ENCODE measurements at places on chromosomes 6 and 20.

- DNase-seq = no peak
Measured at GRCh38 chr6:145761584-145761983, 26.3 kb upstream of the EPM2A start.

DNA sequence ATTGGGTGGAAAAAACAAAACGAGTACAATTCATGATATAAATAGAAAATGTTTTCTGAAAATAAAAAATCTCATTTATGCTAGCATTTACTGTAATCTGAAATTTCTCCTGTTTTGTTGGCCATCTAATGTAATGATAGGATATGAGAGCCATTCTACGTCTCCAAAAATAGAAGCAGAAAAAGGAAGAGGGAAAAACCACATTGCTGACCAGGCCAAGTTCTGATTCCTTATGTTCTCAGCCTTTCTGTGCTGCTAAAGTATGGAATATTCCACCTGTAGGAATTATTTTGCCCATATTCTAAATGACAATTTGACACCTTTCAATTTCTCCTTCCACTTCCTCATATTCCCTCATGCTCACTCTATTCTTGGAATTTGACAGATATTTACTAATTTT lies 110.2 kb downstream of the TBXT start:
- no peak for DNase-seq

DNA sequence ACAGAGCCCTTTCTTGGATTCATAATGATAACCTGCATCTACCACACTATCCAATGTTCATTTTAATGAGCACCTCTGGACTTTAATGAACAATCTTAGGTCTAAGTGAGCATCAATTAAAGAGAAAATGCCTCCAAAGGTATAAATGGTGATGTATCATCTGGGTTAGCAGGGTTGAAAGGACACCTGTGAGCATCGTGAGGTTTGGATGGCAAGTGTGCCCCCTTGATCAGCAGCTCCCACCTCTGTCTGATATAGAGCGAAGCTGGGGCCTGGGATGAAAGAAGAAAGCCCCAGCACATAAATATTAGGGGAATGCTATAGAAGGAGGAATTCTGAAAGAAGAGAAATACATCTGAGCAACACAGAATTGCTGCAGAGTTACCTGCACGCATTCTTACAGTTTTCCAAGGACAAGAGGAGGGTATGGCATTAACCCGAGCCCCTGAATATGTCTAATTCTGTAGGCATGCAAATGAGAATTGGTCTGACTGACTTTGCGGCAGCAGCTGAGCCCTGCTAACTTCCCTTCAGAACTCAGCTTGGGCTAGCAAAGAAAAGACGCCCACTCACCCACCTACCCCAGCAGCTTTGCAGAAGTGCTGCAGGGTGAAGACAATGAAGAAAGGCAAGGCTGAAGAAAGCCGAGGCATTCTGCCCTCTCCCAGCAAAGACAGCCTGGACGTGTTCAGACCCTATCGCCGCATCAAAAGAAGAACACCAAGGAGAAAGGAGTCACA lies 136.2 kb downstream of the GMPR start:
- DNase-seq = no peak

- DNase-seq = no peak
Measured at GRCh38 chr6:158078320-158078719, 89.7 kb downstream of the SERAC1 start.

DNA sequence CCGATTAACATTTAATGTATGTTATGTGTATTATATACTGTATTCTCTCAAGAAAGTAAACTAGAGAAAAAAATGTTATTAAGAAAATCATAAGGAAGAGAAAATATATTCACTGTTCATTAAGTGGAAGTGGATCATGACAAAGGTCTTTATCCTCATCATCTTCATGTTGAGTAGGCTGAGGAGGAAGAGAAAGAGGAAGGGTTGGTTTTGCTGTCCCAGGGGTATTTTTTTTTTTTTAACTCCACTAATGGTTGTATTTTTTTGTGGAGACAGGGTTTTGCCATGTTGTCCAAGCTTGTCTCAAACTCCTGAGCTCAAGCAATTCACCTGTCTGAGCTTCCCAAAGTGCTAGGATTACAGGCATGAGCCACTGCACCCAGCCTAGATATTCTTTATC lies 11.0 kb downstream of the ECT2L start:
- DNase-seq = no peak

- DNase-seq = no peak
Measured at GRCh38 chr6:170198298-170198697, 92.6 kb downstream of the DLL1 start.

DNA sequence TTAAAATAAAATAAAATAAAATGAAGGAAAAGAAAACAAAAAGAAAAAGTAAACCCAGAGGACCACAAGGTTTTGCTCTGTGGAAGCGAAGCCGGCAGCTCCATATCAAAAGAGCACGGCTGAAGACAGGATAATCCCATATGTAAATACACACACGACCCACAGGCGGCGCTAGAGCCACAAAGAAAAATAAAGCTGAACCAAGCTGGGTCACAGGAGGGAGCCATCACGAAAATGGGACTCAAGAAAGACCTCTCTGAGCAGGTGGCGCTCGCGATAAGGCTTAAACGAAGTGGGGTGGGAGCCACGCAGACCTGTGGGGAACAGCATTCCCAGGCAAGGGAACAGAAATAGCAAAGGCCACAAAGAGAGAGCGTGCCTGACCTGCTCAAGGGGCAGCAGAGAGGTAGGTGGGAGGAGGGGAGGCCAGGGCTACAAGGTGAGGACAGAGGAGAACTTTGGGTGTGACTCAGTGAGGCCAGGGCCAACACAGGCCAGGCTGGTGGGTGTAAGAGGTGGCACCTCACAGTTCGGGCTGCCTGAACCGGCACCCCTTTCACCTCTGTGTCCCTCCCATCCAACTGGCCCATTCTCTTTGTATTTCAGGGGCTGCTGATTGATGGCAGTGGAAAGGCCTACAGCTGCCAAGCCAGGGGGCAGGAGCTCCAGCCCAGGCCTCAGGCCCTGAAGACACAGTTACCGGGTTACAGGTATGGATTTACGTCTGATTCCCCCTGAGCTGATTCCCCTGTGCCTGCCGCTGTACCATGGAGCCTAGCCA lies 26.0 kb downstream of the PTGIS start:
- peak; percentile 17 for DNase-seq

DNA sequence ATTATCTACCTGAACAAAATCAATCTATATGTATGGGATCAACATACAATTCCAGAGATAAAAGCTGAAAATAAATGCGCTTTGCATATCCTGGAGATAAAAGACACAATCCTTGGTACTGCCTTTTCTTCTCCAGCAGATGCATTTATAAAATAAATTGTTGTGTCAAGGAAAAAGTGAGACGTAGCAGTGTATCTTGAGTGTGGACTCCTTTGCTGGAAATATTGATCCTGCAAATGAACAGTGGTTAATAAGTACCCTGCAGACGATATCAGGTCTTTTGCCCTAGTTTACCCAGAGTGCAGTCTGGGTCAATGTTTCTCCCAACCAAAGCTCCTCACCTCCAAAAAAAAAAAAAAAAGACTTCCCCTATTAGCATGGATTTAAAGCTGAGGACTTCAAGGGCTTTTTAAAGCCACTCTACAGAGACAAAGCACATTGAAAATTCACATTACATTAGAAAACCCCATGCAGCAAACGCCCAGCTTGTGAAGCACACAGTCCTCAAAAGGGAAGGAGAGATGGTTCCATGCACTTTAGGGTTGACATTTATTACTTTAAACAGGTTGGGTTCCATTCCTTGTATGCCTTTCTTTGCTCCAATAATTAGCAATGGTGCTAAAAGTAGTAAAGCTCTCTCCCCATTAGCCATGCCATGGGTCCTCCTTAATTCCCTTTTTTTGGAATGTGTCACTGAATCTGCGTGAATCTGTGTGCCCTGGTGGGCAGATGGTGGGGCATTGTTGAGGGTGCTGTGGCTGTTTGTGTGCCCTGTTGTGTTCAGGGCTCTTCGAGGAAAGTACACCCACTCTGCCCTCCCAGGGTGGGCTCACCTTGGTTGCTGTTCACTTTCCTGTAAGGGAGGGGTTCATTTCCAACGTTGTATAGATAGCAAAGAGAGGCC lies 21.1 kb downstream of the FOXA2 start:
- no peak for DNase-seq

GRCh38 chr6:128822271-128822670 lies 60.7 kb upstream of the LAMA2 start:
- no peak for DNase-seq

DNA sequence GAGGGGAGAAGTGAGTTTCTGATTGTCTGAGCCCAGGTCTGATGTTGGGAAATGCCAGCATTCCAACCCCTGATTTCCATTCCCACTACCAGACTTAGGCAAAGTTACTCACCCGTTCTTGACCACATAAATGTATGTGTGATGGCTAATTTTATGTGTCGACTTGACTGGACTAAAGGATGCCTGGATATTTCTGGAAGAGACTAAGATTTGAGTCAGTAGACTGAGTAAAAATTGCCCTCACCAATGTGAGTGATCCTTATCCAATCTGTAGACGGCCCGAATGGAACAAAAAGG lies 95.8 kb upstream of the TAB2 start:
- no peak for DNase-seq

DNA sequence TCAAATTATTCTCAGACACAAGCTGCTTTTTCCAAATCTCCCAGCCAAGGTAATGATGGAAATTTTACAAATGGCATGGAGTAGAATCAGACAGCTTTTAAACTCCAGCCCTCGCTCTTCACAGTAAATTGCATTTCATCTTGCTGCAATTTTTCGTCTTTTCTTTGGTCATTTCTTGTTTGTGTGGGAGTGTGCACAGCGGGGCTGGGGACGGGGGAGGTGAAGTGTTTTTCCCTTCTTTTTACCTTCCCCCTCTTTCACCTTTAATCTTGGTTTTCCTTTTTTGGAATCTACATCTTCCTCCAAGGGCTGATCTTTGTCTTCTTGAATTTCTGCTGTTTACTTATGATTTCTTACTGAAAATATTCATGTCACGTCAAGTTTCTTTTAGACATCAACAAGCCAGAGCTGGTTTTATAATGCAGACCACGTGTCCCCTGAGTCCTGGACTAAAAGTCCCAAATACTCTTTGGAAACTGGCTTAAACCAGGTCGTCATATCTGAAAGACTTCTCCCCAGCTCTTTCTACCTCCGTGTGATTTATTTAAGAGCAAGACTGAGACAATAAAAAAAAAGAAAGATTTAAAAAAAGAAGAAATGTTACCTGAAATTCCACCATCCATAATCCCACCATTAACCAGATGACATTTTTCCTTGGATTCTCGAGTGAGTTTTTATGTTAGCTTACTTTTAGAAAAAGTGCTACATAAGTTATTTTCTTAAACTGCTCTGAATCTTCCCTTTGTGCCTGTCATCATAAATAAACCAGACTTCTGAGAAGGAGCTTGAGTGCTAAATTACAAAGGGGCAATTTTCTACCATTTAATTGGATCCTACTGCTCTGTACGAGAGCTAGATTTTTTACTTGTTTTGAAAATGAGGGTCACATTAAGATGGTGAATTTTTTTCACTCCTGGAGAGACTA lies 52.0 kb downstream of the MAP3K5 start:
- DNase-seq = no peak

GRCh38 chr6:154579485-154579884 lies 69.0 kb upstream of the CNKSR3 start:
- no peak for DNase-seq

DNA sequence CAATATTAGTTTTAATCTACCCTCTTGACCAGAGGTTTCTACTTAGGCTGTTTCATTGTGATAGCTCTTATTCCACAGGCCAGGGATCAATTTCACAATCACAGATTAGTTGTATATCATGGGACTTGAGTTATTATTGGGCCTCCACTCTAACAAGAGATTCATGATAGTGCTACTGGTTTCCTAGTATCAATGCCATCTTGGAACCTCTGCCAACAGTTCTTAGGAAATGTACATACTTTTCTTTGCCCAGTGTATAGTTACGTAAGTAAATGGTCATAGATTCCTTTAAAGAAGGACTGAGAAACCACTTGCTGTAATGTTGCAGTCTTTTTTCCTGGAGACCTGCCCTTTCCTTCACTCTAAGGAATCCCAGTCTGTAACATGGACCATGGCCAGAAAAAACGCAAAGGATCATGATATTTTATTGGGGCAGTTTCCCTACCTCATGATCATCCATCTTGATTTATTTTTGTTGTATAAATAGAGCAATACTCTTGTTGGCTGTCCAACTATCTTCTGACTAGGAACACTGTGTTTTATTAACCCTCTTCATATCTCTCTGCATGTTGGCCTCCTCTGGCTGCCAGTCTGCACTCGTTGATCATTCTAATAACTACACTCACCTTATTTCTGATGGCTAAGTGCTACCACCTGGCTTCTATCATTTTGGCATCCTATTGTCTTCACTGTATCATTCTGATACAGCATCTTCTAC lies 38.0 kb upstream of the VGLL2 start:
- no peak for DNase-seq

- no peak for DNase-seq
Measured at GRCh38 chr20:16515046-16515445, 58.2 kb downstream of the KIF16B start.

DNA sequence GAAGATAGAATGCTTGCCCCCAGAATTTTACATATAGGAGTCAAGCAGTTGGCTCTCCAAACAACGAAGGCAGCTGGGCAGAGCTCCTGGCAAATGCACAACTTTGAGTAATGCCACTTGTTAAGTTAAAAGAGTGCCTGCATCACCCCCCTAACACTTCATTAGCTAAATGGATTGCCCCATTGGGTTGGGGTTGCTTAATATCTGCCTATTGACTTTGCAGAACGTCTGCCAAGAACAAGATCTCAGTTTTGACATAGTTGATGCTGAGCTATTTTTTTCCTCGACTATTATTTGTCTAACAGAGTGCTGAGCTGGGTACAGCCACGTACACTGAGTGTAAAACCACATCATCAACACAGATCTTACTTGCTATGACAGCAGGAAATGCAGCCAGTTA lies 12.1 kb downstream of the ANKRD60 start:
- DNase-seq = no peak

DNA sequence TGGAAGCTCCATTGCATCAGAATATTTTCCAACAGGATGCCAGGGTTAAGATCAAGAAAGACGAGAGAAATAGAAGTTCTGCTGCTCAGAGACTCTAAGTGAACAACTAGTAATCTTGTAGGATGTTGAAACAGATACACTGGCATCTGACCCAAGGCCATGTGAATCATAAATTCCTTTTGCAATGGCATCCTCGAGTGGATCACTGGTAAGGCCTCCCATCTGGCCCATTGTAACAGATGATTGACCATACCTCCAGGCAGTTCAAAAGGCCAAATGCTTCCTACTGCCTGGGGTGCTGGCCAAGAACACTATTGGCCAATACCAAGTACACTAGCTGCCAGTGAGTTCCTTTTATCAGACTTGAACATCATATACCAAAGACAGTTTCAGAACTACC lies 9.9 kb upstream of the SLC17A3 start:
- no peak for DNase-seq

GRCh38 chr6:7215798-7216231 lies 97.2 kb downstream of the SSR1 start:
- no peak for DNase-seq

- DNase-seq = no peak
Measured at GRCh38 chr6:42007286-42008137, 42.8 kb upstream of the TAF8 start.
